ENCODE measurements at places on chromosomes 1 and 21.

- peak; percentile 2 for DNase-seq
Observed at GRCh38 chr21:46000182-46000730, 18.7 kb downstream of the COL6A1 start.

DNA sequence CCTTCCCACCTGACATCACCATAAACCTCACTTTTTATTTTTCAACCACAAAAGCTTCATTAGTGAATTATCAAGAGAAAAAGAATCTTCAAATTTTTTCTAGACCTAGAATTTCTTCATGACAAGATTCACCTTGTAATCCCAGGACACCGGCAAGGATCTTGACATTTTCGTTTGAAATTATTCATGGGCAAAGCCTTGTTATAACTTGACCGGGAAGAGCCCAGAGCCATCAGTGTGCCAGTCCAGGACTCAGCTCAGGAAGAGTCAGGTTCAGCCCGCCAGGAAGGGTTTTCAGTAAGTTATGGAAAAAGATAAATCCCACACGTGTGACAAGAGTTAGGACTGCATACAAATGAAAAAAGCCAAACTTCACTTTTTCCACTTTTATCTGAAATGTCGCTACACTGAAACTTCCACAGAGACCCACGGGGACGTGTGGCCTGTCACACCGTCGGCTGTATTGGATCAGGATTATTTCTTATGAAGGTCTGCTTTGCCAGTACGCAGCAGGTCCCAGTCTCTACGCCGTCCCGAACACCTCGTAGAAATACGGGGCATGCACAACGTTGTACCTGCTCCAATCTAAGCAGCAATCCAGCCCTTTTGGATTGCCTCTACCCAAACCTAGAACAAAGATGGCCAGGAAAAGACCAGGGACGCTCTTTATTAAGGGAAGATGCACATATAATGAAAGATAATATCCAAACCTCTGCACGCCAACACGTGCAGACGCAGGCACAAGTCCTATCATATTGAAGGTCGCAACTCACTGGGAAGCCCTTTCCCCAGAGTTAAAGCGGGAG lies 916 bp downstream of the F3 start:
- no peak for DNase-seq

- peak; percentile 6 for DNase-seq
Observed at GRCh38 chr1:106055855-106056254, 1000.6 kb upstream of the PRMT6 start.

GRCh38 chr1:118122234-118123004 lies 62.6 kb downstream of the SPAG17 start:
- DNase-seq = no peak

DNA sequence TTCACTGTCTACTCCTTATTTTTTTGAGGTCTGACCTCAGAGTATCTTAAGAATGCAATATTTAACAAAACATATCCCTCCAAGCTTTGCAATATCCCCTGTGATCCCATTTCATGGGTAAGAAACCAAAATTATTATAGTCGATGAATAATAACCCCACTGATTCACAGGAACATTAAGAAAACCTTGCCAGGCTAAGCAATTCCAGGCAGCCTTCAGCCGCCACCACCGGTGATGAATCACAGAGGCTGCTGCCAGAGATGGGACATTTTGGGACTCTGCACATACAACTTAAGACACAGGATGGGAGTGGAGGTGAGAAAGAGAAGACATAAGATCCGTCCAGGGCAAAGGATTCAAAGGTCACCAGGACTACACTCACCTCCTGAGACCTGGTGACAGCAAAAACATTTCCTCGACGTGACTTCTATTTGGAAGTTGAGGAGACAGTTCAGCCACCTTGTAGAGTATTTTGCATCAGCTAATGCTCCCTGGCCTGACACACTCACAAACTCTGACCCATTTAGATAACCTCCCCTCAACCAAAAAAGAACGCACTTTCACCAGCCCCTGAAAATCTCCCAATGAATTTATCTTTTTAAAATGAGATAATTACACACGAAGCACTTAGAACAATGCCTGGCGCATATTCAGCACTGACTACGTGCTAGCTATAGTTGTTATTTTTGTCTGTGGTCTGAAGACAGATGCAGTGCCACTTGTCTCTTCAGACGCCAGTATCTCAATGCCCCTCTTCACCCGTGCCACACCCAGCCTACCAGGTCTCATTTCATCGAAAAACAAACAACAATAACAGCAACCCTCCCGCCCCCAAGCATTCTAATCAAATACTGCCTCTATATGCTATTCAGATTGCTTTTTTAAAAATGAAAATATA lies 17.8 kb upstream of the OVAAL start:
- DNase-seq = no peak

DNA sequence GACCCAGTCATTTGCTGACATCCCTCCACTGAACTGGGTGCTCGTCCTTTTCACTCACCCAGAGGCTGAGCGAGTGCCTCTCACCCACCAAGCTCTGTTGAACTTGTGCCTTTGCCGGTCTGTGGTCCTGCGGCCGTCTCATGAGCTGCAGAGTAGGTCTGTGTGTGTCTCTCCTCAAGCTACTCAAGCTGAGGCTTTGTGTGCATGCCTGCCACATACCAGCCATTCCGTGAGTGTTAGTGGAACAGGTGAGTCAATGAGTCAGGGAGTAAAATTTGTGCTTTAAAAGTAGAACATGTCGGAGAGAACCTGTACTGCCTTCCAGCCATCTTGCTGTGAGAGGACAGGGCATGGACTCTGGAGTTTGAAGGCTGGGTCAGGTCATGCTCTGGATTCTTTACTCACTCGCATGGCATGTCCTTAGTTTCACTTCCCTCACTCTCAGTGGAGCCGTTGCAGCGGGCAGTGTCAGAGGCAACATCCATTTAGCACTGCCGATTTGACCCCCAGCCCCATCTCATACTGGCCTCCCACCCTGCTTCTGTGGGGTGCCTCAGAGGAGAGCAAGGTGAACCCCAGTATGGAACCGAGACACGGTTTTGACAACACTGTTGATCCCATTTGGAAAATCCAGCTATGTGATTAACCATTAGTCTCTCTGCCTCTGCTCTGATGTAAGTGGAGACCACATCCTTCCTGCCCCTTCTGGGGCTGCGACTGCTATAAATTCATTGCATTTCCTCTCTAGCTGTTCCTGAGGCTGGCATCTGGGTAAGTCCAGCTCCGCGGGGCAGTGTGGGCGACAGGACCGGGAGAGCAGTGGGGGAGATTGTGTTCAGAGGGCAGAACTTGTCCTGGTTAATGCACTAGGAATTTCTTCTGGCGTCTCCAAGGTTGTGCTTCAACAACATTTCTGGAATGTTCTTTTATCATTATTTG lies at the start of gene NLRP3:
NLRP3 (plus strand) TSS at position 751 of the 939 bp plus-strand sequence. CDS start 2,628 bp downstream, outside the sequence.
- DNase-seq = no peak

DNA sequence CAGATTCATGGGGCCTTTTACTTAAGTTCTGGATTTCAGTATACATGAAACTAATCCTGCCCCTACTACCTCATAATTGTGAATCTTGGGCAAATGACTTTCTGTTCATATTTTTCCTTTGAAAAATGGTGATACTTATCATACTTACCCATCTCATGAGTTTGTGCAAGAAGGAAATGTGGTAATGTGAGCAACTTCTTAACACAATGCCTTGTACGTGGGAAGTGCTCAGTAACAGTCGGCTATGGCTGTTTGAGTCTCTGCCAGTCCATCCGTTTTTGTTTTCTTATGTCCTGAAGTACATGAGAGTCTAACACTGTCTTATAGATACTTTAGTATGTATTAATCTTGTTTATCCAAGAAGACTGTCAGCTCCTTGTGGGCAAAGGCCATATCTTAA lies 86.5 kb downstream of the PATJ start:
- no peak for DNase-seq

- DNase-seq = no peak
Observed at GRCh38 chr1:1797731-1798341, 19.6 kb upstream of the NADK start.
